ENCODE measurements at places on chromosomes 2 and 18.

DNA sequence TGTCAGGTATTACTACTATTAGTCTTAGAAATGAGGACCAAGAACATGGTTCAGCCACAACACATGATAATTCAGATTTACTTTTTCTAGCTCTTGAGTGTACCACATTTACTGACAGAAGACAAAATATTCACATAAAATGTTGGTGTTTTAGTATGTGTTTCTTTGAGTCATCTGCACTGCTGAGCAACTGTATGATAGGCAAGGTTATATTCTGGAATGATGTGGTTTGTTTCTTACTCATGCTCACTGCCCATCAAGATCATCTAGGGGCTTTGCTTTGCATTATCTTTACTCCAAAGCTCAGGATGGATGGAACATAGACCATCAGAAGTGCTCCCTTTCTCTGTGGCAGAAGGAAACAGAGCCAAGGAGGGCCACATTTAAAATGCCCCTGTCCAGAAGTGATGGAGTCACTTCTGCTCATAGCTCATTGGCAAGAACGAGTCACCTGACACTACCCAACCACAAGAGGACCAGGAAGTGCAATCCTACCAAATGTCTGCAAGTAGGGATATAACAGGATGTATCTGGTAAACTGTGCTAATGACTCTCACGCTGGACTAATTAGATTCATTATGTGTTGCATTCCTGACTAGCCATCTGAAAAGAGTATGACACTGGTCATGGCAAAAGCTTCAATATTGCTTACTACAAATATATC lies 81.5 kb downstream of the DIS3L2 start:
- no peak for DNase-seq

DNA sequence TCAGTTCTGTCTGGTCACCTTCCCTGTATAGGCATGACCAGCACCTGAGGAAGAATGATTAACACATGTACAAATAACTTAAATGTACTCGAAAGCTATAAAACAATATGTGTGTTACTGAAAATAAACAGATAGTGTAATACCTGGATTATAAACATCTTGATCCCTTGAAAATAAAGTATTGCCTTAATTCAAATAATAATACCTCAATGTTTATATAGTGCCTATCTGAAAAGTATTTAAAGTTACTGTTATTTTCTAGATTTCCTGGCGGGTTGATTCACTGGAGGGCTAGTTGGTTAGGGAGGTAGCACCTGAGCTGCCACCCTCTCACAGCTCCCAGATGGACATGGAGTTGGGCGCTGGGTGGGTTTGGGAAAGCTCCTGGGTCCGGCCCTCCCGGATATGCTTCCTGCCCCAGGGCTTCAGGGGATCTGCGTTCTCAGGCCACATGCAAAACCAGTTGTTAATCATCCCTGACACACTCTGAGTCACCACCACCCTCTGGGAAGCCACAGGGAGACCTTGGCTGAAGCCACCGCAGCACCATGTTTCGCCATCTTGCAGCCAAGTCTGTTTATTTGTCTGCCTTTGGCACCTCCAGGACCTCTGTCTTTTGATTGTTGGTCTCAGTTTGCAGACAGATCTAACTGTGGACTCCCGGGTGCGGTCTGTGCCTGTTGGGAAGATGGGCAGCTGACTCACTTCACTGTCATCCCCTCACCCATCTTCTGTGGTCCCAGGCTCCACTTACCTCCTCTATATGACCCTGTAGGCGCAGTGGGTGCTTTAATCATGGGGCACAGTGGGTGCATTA lies 35.3 kb downstream of the RAB31 start:
- peak; percentile 88 for DNase-seq

DNA sequence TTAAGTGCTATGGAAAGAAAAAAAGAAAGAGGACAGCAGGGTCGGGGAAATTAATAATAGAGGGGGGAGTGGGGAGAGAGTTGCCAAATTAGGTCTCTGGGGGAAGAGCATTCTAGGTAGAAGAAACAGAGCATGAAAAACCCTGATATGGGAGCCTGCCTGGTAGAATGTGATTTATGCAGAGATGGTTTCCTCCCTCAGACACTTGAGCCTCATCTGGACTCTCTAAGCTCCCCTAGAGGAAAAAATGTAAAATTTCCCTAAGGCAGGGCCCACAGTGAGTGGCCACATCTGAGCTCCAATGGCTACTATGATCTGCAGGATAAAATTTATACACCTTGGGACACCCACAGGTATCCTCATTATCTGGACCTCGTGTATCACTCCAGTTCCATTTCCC lies 20.6 kb upstream of the EPAS1 start:
- DNase-seq, result no peak

GRCh38 chr18:23259701-23260681 lies 124.7 kb downstream of the CABLES1 start:
- DNase-seq, result peak; percentile 73

DNA sequence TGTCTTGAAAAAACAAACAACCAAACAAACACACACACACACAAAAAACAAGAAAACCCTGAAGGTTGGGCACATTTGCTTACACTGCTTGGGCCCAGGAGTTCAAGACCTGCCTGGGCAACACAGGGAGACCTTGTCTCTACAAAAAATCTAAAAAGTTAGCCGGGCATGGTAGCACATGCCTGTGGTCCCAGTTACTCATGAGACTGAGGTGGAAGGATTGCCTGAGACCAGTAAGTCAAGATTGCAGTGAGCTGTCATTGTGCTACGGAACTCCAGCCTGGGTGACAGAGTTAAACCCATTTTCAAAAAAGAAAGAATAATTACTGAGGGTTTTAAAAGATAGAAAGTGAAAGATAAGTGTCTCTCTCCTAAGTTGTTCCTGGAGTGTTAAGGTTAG lies 103.4 kb downstream of the MBD5 start:
- DNase-seq, result no peak

GRCh38 chr2:67717692-67718091 lies 320.6 kb downstream of the ETAA1 start:
- DNase-seq, result no peak

DNA sequence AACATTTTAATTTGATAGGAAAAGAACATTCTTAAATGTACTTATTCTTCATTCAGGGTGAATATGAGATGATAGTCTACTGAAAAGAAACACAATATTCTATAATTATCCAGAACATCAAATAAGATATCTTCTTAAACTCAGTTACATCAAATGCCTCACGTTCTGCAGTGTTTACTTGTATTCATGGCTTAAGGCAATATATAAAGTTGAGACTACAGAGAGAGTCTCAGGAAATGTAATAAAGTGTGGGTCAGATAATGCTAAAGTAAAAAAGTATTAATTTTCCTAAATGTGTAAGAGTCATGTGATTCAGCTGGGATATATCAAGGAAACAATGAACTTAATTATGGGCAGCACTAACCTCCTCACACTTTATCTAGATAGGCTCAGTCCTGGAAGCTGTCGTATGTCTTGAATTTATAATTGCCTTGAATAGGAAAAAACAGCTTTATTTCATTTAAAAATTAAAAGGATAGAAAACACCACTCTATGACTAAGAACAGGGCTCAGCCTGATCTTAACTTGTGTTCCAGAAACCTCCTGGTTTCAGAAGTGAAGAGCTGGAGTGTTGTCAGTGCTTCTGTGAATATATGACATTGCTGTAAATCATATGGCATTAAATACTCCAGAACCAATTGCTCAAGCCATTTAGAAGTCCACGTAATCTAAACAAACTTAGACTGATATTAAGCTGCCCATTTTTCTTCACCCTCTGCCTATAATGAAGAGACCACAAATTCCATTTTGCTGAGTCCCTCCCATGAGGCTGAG lies 240.2 kb downstream of the FSIP2 start:
- DNase-seq, result no peak

DNA sequence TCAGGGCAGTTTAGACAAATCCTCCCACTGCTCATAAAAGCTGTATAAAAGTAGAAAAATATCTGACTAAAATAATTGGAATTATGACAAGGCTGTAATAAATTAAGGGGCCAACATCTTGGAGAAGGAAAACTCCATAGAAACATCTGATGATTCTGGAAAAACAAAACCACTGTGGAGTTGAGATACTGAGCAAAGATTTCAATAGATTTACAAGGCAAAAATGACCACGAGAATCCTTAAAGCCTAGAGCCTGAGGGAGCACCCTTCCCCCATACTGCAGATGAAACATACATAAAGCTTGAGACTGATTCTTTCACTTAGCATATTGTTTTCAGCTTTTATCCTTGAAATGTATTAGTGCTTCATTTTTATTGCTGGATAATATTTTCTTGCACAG lies 286.4 kb upstream of the MMADHC start:
- no peak for DNase-seq

DNA sequence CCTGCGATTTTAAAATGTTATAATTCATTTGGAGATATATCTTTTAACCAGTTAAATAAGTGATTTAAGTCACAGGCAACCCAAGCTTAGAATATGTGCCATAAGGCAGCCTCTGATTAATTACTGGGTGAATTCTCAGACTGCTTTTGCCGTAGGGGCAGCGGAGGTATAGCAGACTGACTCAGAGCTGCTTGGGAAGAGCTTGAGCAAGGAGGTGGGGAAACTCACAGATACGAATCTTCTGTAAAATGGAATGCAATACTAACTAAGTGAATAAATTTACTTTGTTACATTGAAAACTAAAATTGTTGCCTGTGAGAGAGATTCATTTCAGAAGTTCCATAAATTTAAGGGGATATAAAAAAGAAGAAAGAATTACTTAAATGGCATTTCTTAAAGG lies 115.4 kb downstream of the KYNU start:
- DNase-seq, result no peak

DNA sequence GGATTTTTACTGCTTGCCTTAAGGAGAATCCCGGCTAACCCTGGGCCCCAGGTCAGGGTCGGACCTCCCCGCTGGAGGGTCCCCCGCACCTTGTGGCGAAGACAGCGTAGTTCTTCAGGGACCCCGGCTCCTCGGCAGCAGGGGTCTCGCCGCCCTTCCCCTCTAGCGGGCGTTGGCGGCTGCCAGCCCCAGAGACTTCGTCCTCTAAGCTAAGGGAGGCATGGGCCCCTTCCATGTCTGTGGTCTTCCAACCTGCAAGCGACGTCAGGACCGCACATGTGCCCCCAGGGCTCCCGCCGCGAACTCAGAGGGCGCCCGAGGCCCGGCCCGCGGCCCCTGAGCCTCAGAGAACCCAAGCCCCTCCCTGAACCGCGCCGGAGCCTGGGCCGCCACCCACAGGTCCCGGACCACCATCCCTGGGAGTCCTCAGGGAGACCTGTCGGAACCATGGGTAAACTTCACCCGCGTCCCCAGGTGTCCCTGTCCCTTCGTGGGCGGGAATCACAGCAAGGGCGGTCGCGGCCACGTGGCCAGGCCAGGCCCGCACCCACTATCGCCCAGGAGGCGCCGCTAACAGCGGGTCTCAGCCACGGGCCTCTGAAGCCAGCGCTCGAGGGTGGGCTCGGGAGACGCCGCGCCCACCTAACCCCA lies 562 bp downstream of the ANKMY1 start:
- no peak for DNase-seq

- DNase-seq, result no peak
Observed at GRCh38 chr2:105609746-105610402, 134.8 kb upstream of the NCK2 start.

DNA sequence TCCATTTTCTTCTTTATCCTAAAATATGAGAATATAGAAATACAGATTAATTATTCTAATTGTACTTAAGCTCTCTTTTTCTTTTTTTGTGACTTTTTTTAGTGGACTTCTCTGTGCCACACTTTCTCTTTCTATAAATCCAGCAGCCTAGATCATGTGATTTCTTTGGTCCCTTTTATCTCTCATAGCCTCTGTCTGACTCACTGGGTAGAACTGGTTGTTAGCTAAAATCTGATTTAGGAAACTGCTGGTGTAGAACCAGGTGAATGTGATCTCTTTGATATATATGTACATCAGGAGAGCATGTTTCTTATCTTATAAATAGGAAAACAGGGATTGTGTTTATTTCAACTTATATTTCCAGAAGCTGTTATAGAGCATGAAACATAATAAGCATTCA lies 54.9 kb downstream of the VRK2 start:
- DNase-seq, result no peak

DNA sequence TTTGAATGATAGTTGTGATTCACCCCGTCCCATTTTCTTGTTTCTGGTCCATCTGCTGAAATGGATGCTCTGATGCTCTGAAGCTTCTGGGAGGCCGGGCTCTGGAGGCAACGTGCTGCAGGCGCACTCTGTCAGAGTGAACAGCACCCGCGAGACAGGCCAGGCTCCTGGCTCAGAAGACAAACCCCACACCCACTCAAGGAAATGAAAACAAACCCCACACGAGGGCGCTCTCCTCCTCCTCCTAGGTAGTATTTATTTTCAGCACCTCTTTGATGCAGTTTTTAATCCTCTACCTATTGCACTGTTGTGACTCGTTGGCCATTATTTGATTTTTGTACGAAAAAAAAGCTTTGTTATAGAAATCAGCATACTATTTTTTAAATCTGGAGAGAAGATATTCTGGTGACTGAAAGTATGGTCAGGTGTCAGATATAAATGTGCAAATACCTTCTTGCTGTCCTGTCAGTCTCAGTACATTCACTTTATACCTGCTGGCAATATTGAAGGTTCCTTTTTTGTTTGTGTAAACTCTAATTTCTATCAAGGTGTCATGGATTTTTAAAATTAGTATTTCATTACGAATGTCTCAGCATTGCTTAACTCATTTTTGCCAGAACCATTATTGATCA lies 10.3 kb upstream of the CHST10 start:
- peak; percentile 68 for DNase-seq

- no peak for DNase-seq
Observed at GRCh38 chr2:127001751-127002150, 103.1 kb downstream of the TEX51 start.

DNA sequence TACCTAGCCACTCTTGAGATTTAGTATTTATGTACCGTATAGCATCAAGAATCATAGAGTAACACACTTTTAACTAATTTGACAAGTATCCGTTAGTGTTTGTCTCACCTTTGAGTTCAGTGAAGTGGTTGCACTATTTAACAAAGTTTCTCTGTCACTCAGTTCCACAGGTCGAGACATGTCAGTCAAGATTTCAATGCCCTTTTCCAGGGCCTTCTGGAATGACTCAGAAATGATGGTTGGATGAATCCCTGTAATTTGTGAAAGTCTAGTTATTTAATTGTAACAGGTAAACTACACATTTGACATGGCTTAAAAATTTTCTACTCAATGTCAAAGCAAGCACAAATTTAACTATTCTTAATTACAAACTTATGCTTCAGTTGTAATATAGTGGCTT lies 9.7 kb downstream of the CCT4 start:
- DNase-seq, result no peak

DNA sequence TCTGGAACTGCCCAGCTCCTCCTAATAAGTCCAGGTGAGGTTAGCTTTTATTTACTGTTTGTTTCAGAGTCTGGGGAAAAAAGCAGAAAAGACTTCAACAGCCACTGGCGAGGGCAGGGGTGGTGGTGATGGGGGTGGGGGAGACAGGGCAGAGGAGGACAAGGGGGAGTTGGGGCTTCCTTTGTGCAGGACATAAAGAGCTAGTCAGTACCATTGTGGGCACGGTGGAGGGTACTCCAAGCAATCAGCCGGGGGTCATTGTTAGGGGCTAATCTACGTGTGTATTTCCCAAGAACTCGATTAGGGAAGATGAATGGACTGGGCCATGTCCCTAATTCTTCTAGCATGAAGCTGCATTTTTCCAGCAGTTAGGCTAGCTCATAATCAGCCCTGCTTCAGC lies 2.8 kb upstream of the RAX start:
- no peak for DNase-seq
